ENCODE measurements at places on chromosomes 6 and 20. TPM values are rescaled to one million over a fixed set of nuclear protein-coding genes. Genes with fewer than 3 reads are reported as not detected.

DNA sequence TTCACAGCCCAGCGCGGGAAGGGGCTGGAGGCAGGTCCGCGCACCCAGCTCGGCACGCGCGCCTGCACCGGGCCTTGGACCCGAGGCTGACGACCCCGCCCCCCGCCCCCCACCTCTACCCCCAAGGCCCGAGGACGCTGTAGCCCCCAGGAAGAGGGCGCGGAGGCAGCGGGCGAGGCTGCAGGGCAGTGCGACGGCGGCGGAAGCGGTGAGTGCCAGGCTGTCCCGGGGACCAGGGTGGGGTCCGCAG lies 1.2 kb downstream of the LIME1 start:
- H3K4me3 ChIP-seq = no peak overlapping the region
- no peak overlapping the region for H3K27ac ChIP-seq
- H3K4me1 ChIP-seq = peaks cover 19% of the 10 kb centered on the region

DNA sequence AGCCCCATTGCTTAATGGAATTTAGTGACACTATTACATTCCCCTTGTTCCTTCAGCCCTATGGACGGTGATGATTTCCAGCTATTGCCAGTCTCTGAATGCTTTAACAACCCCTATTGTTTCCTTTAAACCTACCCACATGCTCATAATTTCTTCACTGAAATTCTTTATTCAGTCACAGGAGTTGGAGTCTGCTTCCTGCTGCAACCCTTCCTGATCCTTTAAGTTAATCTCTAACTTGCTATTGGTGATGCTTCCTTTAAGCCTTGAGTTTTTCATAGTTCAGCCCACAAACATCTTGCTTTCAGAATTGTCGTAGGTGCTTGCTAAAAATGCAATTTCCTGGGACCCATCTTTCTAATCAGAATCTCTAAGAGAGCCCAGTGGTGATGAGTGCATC lies 66.3 kb upstream of the TNFAIP3 start:
- DNase-seq = no peak
- H3K36me3 ChIP-seq = no peaks in the 10 kb centered on the region
- no peaks in the 10 kb centered on the region for H3K27me3 ChIP-seq
- H3K27ac ChIP-seq = no peak overlapping the region

DNA sequence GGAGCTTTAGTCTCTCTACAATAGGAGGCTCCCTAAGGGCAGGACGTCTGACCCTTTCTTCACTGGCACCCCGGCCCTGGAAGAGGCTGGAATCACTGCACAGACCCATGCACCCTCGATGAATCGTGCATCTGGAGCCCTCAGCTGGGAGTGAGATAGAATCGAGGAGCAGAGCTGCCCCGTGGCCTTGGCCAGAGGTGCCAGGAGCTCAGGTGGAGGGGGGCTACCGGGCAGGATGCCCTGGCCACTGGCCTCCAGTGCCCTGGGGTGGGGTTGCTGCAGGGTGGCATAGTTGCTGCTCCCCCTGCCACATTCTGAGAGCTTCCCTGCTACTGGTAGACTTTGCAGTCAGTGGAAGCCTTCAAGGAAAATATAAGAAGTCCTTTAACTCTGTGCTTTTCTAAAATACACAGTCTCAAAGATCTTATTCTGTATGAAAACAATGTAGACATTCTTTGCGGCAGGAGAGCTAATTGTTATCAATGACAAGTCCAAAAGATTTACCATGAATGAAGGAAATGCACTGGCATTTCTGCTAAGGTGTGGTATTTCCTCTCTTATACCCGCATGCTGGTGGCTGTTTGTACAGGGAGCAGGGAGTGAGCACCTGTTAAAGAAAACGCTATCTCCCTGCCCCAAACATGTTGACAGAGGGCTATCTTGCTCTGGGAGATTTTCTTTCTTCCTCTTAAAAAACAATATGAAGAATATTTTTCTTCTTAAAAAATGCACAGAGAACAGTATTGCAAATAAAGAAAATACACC lies 122.8 kb downstream of the C6orf118 start:
- no peak overlapping the region for H3K27ac ChIP-seq
- H3K4me3 ChIP-seq = no peak overlapping the region
- H3K4me1 ChIP-seq = no peaks in the 10 kb centered on the region
- H3K27me3 ChIP-seq = no peaks in the 10 kb centered on the region
- H3K36me3 ChIP-seq = no peaks in the 10 kb centered on the region

DNA sequence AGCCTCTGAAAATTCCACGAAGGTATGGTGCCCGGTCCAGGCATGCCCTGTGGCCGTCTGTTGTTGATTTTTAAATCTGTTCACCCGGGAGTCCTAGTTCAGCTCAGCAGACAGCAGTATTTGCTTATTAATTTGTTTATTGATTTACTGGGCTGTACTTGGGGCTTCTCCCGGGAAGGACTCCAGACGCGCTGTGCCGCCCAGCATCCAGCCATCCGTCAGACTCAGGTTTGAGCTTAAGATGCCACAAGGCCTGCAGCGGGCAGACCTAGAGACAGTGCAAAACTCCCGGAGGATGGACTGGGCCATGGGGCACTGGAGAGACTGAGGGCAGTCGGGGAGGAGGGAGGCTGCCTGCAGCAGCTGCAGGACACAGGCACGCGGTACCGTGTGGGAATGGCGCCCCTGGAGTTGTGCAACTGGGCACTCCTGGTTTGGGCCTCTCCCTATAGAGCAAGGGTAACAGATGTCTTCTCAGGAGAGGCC lies 17.3 kb upstream of the CCDC167 start:
- H3K27ac ChIP-seq = no peak overlapping the region
- peaks cover 11% of the 10 kb centered on the region for H3K4me1 ChIP-seq
- no peak overlapping the region for H3K4me3 ChIP-seq
- H3K36me3 ChIP-seq = no peaks in the 10 kb centered on the region

GRCh38 chr6:106381881-106382280 lies 21.4 kb downstream of the CRYBG1 start:
- no peaks in the 10 kb centered on the region for H3K4me1 ChIP-seq
- no peak overlapping the region for H3K4me3 ChIP-seq
- H3K27ac ChIP-seq = no peak overlapping the region
- no peaks in the 10 kb centered on the region for H3K27me3 ChIP-seq

GRCh38 chr20:24968278-24968800 lies 19.3 kb downstream of the CST7 start:
- no peak for DNase-seq
- H3K4me3 ChIP-seq = no peak overlapping the region
- H3K4me1 ChIP-seq = no peaks in the 10 kb centered on the region
- H3K27me3 ChIP-seq = no peaks in the 10 kb centered on the region

- peaks cover 15% of the 10 kb centered on the region for H3K4me1 ChIP-seq
- no peak for DNase-seq
- H3K27me3 ChIP-seq = no peaks in the 10 kb centered on the region
These were observed 2.1 kb downstream of the MAPK13 start for GRCh38 chr6:36132246-36132895.

- peaks cover 13% of the 10 kb centered on the region for H3K4me1 ChIP-seq
- H3K27ac ChIP-seq = peak overlapping the region; percentile 15
- no peaks in the 10 kb centered on the region for H3K36me3 ChIP-seq
- H3K27me3 ChIP-seq = no peaks in the 10 kb centered on the region
- DNase-seq = peak; percentile 75
- H3K4me3 ChIP-seq = no peak overlapping the region
These were observed 6.3 kb upstream of the PARD6B start for GRCh38 chr20:50724851-50725723.

DNA sequence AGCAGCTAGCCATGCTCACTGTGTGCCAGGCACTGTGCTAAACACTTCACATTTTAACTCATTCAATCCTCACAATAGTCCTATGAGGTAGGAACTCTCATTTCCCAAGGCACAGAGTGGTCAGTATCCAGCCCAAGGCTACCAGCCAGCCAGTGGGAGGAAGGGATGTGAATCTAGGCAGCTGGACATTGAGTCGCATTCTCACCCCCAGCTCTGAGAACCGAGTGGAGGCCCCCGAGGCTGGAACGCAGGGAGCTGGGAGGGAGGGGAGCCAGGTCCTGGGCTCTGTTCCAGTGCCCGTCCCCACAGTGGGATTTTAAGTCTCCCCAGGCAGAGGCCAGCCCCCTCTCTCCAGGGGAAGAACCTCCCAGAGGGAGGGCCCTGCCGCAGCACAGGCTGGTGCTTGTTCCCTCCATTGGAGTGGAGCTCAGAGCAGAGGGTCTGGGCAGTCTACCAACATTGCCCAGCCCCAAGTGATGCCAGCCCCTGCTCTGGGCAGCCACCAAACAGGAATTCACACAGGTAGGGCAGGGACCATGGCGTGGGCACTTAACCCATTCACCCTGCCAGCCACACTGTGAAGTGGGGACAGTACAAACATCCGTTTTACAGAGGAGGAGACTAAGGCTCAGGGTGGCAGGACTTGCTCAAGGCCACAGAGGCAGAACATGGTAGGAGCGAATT lies 131.3 kb downstream of the CEBPB start:
- H3K36me3 ChIP-seq = no peaks in the 10 kb centered on the region
- peak; percentile 91 for DNase-seq
- H3K27me3 ChIP-seq = no peaks in the 10 kb centered on the region
- H3K4me3 ChIP-seq = no peak overlapping the region
- H3K27ac ChIP-seq = peak overlapping the region; percentile 91

DNA sequence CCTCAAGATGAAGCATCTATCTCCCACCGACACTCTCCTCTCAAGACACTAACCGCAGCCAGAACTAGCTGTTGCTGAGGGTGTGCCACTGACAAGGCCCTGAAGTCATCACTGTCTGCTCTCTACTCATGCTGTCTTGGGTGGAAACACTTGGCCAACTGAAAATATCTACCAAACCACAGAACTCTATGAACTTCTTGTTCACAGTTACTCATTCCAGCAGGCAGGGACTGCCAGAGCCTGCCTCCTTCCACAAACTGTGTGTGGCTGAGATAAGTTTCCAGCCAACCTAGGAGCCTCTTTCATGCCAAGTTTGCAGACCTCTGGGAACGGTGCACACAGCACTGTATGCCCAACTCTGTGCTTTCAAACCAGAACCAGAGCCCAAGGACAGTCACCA lies 45.5 kb upstream of the NXT1 start:
- no peaks in the 10 kb centered on the region for H3K36me3 ChIP-seq
- peak overlapping the region; percentile 32 for H3K27ac ChIP-seq
- H3K27me3 ChIP-seq = no peaks in the 10 kb centered on the region
- H3K4me1 ChIP-seq = no peaks in the 10 kb centered on the region

- no peak overlapping the region for H3K4me3 ChIP-seq
- no peaks in the 10 kb centered on the region for H3K36me3 ChIP-seq
- no peak for DNase-seq
- no peaks in the 10 kb centered on the region for H3K27me3 ChIP-seq
These were observed 177.5 kb upstream of the CST7 start for GRCh38 chr20:24771542-24772061.

- no peaks in the 10 kb centered on the region for H3K27me3 ChIP-seq
- peak overlapping the region; percentile 28 for H3K27ac ChIP-seq
- no peaks in the 10 kb centered on the region for H3K36me3 ChIP-seq
- H3K4me1 ChIP-seq = peaks cover 52% of the 10 kb centered on the region
These were observed 12.6 kb downstream of the LRP11 start for GRCh38 chr6:149851461-149852110.

DNA sequence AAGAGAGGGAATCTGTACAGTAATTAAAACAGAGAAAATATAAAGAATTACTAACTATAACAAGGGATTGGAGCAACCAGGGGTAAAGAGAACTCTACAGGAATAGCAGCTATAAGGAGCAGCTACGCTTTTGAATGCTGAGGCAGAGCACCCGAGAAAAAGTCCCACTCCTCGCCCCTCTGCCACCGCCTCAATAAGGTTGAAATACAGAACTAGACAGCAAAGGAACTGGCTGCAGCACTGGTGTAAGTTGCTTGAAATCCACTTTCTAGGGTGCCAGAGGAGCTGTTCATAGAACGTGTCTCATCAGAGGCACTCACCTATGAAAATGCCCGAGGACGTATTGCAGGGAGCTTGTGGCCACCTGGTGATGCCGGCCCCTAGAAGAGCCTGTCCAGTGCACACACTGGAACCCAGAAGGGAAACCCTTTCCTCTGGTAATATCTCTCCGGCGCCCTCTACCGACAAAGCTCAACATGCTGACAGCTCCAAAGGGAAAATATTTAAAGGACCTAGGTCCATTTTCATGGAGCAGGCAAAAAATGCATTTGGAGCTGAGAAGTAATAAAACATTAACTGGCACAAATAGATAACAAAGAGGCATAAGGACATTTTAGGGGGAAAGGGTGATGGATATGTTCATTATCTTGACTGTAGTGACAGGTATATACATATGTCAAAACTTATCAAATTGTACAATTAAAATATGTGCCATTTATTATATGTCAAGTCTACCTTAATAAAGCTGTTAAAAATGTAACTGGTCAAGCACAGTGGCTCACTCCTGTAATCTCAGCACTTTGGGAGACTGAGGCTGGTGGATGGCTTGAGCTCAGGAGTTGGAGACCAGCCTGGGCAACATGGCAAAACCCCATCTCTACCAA lies 137.4 kb upstream of the HDAC2 start:
- H3K4me3 ChIP-seq = no peak overlapping the region
- H3K27ac ChIP-seq = no peak overlapping the region
- no peaks in the 10 kb centered on the region for H3K4me1 ChIP-seq

DNA sequence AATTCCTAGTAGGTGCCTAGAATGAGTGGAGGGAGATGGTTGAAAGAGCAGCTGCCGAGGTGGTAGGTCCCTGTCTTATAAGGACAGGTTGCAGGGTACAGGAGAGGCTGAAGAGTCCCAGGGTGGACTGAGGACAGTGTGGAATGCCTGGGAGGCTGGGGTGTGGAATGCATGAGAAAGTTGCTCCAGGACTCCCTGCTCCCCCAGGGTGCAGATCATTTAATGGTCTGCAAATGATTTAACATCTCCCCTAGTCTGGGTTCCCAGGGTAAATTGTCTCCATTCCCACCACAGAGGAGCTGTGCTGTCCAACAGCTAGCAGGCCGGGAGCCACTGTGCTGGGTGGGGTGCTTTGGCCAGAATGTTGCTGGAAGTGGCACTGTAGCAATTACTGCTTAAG lies 76.0 kb downstream of the CD83 start:
- no peak overlapping the region for H3K27ac ChIP-seq
- no peaks in the 10 kb centered on the region for H3K36me3 ChIP-seq
- DNase-seq = no peak
- H3K4me1 ChIP-seq = no peaks in the 10 kb centered on the region
- H3K4me3 ChIP-seq = no peak overlapping the region

DNA sequence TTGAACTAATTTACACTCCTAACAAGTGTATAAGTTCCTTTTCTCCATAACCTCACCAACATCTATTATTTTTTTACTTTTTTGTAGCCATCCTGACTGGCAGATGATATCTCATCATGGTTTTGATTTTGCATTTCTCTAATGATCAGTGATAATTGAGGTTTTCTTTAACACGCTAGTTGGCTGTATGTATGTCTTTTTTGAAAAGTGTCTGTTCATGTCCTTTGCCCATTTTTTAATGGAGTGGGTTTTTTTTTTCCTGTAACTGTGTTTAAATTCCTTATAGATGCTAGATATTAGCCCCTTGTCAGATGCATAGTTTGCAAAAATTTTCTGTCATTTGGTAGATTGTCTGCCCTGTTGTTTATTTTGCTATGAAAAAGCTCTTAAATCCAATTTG lies 39.6 kb upstream of the TRIM39 start:
- DNase-seq = no peak
- no peak overlapping the region for H3K4me3 ChIP-seq
- no peak overlapping the region for H3K27ac ChIP-seq

LY6G6C gene
- total RNA-seq = not detected

C2 gene
- total RNA-seq = 2.5 TPM

WFDC12 gene
- total RNA-seq = not detected

GNMT gene
- total RNA-seq = 0.98 TPM

DNAH8 gene
- total RNA-seq = 0.04 TPM

CDH26 gene
- total RNA-seq = 1.8 TPM

PI3 gene
- not detected for total RNA-seq

MAP7 gene
- total RNA-seq = 40.0 TPM

PKIB gene
- 0.83 TPM for total RNA-seq

MYMX gene
- total RNA-seq = not detected

FAM83C gene
- total RNA-seq = not detected
